ENCODE measurements at places on chromosomes 16 and 17.

GRCh38 chr17:55237268-55237667 lies 27.5 kb upstream of the HLF start:
- DNase-seq, result no peak

DNA sequence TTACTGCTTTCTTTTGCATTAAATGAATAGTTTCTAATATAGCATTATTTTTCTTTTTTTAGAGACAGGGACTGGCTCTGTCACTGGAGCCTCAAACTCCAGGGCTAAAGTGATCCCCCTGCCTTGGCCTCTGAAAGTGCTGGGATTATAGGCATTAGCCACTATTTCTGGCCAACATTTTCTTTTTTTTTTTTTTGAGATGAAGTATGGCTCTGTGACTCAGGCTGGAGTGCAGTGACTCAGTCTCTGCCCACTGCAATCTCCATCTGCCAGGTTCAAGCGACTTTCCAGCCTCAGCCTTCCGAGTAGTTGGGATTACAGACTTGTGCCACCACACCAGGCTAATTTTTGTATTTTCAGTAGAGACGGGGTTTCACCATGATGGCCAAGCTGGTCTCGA lies 2.0 kb upstream of the DUXB start:
- no peak for DNase-seq

GRCh38 chr16:87278191-87279093 lies 38.8 kb downstream of the C16orf95 start:
- no peak for DNase-seq

- DNase-seq, result no peak
Measured at GRCh38 chr17:41073676-41074075, 8.0 kb upstream of the KRTAP2-4 start.

DNA sequence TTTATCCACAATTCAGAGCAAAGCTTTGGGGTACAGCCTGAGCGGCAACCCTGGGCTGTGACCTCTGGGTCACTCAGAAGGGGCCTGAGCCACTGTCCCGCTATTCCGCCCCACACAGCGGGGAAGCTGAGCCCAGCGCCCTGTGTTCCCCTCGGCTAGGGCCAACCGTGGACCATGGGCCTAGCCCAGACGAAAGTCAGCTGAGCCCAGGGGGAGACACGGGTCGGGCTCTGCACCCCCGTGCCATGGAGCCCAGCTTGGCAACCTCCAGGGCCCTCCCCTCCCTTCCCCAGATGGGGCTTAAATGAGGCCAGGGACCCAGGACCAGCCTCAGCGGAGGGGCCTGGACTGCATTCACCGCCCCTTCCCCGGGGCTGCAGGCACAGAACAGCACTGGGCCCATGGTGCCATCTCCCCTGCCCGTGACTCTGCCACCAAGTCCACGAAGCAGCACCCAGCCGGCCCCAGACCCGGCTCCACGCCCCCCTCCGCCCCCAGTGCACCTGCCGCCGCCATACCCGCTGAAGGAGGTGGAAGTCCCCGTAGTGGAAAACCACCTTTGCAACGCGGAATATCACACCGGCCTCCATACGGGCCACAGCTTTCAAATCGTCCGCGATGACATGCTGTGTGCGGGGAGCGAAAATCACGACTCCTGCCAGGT lies 1.8 kb downstream of the TPSD1 start:
- DNase-seq, result no peak

GRCh38 chr17:60356940-60357339 lies 35.0 kb downstream of the USP32 start:
- DNase-seq, result no peak

DNA sequence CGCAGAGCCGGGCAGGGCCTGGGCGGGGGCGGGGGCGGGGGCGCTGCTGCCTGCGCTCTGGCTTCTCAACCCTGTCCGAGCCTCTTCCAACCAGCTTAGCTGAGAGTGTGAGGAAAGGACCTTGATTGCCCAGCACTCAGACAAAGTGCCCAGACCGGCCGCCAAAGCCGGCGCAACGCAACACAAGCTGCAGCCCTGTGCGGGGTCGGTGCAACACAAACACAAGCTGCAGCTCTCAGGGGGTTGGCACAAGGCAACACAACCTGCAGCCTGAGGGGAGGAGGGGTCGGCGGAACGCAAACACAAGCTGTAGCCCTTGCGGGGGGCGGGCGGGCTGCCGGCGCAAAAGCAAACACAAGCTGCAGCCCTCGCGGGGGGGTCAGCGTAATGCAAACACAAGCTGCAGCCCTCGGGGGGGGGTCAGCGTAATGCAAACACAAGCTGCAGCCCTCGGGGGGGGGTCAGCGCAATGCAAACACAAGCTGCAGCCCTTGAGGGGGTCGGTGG lies 60.0 kb downstream of the KLHDC4 start:
- DNase-seq, result no peak

DNA sequence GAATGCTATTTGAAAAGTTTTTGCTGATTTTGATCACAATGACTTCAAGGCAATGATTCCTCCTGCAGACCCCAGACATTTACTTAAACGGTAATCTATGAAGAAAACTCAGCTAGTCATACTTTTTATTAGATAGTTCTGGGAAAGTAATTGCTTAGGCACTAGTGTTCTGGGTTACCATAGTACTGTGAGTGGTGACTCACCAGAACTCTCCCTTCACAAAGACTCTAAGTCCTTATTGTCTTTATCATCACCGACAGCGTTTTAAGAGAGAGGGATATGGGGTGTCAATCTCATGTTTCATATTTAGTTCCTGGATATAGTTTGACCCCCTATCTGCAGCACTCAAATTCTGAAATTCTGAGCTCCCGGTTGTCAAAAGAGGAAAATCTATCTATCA lies 43.0 kb upstream of the CDH8 start:
- no peak for DNase-seq

- DNase-seq, result no peak
Measured at GRCh38 chr16:4385066-4385788, 13.6 kb downstream of the VASN start.

- peak; percentile 92 for DNase-seq
Measured at GRCh38 chr17:2814481-2815341, 18.5 kb downstream of the RAP1GAP2 start.

DNA sequence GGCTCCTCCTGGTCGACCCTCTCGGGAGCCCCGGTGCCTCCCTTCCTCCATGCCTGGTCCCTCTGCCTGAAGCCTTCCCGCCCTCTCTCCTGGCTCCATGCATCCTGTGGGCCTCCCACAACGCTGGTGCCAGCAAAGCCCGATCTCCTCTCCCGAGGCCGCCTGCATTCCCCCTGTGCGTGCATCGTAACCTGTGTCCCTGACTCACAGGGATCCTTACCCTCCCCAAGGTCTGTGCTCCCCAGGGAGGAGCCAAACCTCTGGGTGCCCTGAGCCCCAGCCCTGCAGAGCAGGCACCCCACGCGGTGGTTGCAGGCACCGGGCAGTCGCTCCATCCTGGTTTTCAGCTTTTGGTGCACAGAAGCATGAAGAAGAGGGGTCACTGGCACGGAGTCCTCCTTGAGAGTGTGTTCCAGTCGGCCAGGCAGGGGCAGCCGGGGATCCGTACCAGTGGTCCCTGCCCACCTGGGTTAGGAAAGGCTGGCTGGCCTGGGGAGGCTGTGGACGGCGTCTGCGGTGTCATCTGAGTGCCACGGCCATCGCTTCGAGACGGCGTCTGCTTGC lies 1.8 kb upstream of the ENPP7 start:
- no peak for DNase-seq

- no peak for DNase-seq
Measured at GRCh38 chr17:76445697-76446448, 7.1 kb downstream of the UBE2O start.

GRCh38 chr16:88476817-88477397 lies 23.8 kb downstream of the ZFPM1 start:
- no peak for DNase-seq

GRCh38 chr17:79988185-79988971 lies 47.3 kb downstream of the TBC1D16 start:
- no peak for DNase-seq

DNA sequence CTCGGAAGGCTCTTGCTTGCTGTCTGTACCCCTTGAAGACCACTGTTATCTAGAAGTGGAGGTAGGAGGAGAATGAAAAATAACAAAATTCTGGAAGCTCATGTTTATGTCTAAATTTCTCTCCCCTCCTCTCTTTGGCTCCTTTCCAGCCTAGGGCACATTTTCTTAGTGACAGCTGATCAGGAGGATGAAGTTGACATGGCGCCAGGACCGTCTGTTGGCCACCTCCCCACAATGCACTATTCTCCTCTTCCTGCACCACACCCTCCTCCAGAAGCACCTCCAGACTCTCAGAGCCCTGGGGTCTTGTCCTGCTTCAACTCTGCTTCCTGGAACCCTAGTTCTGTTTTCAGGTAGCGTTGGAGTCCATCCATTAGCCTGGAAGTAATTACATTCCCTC lies 25.5 kb upstream of the SSTR2 start:
- DNase-seq, result no peak

DNA sequence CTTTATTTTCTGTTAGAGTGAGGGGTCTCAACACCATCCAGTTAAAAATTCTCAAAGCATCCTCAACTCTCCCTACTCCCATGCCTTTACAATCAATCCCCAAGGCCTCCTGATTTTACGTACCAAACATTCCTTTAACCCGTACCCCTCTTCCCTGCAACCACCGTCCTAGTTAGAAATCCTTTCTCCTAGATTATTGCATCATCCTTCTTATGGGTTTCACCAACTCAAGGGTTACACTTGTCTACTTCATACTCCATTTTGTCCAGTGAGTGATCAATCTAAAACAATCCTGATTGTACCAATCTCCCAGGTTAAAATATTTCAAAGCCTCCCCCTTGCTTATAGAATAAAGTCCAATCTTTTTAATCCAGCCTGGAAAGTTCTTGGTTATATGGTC lies 24.7 kb downstream of the SOX9 start:
- no peak for DNase-seq

GRCh38 chr16:11231367-11231970 lies 24.5 kb downstream of the SOCS1 start:
- DNase-seq, result no peak

DNA sequence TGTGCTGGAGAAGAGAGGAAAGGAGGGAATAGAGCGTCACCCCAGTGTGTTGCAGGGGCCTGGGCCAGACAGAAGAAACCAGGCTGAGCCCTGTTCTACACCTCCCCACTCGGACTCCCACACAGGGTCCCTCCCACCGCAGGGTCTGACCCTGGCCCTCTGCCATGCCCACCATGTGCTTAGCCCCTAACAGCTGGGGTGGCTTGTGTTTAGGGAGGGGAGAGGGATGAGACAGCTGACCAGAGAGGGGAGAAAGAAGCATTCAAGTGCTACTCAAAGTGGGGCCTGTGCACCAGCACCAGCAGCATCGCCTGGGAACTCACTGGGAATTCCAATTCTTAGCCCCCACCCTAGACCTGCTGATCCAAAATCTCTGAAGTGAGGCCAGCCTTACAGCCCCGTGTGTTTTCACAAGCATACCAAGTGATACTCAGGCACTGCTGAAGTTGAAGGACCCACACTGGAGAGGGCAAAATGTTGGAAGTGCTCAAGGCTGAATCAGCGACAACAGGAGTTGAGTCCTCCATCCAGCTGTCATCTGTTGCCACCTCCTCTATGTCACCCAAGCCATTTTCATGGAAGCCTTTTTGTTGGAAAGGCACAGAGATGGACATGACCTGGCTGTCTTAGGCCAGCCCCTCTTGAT lies 47.0 kb downstream of the FZD2 start:
- DNase-seq, result no peak

All from activated CD4-positive, alpha-beta T cell treated with anti-CD3 and anti-CD28 coated beads, Interleukin-2, amount 50 U/mL, for 4 hours (primary cell).